Naive thymus-derived CD4-positive, alpha-beta T cell (primary cell): ENCODE measurements at places on chromosomes 5 and 9. TPM values are rescaled to one million over a fixed set of nuclear protein-coding genes. Genes with fewer than 3 reads are reported as not detected.

THBS4 gene
- 0.53 TPM for total RNA-seq

KCNV2 gene
- total RNA-seq: not detected in 2 replicates

RAD17 gene
- 21.1 TPM for total RNA-seq

SELENOP gene
- 0.39 TPM for total RNA-seq

FAM200C gene
- 0.80 and 0.81 TPM in 2 replicates for total RNA-seq

MTX3 gene
- total RNA-seq: 17.7 and 18.8 TPM in 2 replicates

TAF11L12 gene
- total RNA-seq: not detected in 2 replicates

GPR21 gene
- total RNA-seq: 1.7 TPM in 1 of 2 replicates, not detected in the other

CNTNAP3B gene
- not detected for total RNA-seq

IFNA2 gene
- not detected for total RNA-seq

EIF4E1B gene
- total RNA-seq: not detected

LRRTM2 gene
- total RNA-seq: not detected

JAKMIP2 gene
- total RNA-seq: 0.24 TPM

FOXD4L5 gene
- 0.92 TPM for total RNA-seq

C5orf22 gene
- total RNA-seq: 30.6 TPM

TNFSF8 gene
- total RNA-seq: 19.3 TPM

PLEKHG4B gene
- total RNA-seq: not detected

IFNA21 gene
- not detected for total RNA-seq

ASPN gene
- total RNA-seq: not detected

IL3 gene
- total RNA-seq: not detected

ENTPD8 gene
- not detected in 2 replicates for total RNA-seq

SLC6A19 gene
- total RNA-seq: not detected in 2 replicates

CFAP77 gene
- total RNA-seq: not detected

GPR151 gene
- total RNA-seq: not detected

TRIM41 gene
- 31.0 TPM for total RNA-seq

GABRA6 gene
- not detected for total RNA-seq

LCN10 gene
- total RNA-seq: 0.15 TPM in 1 of 2 replicates, not detected in the other

GGTA1 gene
- 1.2 TPM for total RNA-seq

SLCO6A1 gene
- total RNA-seq: not detected

FOXD4L6 gene
- total RNA-seq: not detected in 2 replicates

MEGF10 gene
- not detected for total RNA-seq

GALNT12 gene
- 12.5 TPM for total RNA-seq
